ENCODE measurements at places on chromosomes 2 and 18. TPM values are rescaled to one million over a fixed set of nuclear protein-coding genes. Genes with fewer than 3 reads are reported as not detected.

GRCh38 chr2:60530660-60531281 lies 22.7 kb downstream of the BCL11A start:
- DNase-seq = no peak

DNA sequence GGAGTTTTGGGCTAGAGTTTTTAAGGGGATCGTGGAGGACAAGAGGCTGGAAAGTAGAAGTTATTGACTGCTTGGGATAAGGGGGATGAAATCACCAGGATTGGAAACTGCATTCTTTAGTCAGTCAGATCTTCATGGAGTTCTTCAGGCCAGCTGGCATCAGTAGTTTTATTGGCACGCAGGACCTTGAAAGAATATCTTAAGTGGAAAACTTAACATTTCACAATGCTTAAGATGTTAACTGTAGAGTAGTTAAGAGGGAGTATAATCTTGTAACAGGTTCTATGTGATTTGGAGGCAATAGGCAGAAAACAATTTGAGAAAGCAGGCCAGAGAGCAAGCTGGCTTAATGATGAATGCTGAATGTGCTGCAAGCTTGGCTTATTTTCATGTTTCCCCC lies 300.4 kb upstream of the KCNH7 start:
- DNase-seq = no peak

- DNase-seq = peak; percentile 34
Observed at GRCh38 chr2:240255811-240256703, 115.6 kb upstream of the OTOS start.

GRCh38 chr2:204863336-204863735 lies 318.1 kb downstream of the PARD3B start:
- DNase-seq = no peak

DNA sequence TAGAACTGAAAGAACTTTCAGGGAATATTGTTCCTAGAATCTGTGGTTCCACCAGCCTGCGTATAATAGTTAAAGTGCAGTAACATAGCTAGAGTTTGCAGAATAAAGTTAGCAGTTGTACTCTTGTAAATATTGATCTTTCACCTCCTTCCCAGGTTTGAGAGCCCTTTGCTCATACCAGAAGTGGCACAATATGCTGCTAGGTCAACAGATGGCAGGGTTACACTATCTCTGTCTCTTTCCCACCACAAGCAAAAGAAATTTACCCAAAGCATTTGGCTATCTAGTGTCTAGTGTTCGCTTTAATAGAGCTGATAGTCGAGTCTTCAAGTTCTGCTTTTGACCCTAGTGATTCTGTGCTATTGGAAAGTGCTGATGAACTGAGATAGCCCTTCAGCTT lies 119.0 kb upstream of the KLHL14 start:
- no peak for DNase-seq

- DNase-seq = peak; percentile 81
Observed at GRCh38 chr2:9770308-9771100, 72.8 kb upstream of the TAF1B start.

DNA sequence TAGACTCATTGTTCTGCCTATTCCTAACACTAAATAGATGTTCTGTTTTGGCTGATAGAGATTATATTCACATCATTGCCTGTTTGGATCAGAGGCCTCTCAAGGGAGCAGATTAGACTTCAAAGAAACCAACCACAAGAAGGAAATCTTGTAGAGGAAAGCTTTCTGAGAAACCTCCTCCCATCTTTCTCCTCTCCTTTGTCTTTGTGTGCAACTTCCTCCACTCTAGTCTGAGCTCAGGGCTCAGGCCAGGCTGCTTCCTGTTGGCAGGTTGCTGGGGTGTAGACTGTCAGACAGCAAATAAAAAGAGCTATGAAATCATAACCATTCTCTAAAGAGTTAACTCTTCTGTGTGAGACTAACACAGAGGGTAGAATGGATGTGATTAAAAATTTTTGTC lies 113.0 kb downstream of the TGFA start:
- no peak for DNase-seq

GRCh38 chr2:123695426-123695825 lies 329.7 kb upstream of the CNTNAP5 start:
- no peak for DNase-seq

DNA sequence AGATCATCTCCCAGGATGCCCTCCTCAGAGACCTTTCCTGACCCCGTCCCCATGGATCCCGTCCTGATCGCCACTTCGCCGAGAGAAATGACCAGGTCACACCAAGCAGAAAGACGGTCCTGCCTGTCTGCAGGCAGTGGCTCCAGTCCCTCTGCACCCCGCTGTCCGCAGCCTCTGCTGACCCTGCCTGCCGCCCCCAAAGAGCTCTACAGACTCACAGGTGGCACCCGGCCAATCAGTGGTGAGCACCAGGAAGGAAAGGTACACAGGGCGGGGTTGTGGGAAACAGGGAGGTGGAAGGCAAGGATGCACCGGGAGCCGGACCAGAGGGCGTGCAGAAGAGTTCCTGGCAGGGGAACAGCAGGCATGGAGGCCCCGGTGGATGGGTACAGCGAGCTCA lies 94.8 kb downstream of the NDUFA10 start:
- DNase-seq = peak; percentile 76

DNA sequence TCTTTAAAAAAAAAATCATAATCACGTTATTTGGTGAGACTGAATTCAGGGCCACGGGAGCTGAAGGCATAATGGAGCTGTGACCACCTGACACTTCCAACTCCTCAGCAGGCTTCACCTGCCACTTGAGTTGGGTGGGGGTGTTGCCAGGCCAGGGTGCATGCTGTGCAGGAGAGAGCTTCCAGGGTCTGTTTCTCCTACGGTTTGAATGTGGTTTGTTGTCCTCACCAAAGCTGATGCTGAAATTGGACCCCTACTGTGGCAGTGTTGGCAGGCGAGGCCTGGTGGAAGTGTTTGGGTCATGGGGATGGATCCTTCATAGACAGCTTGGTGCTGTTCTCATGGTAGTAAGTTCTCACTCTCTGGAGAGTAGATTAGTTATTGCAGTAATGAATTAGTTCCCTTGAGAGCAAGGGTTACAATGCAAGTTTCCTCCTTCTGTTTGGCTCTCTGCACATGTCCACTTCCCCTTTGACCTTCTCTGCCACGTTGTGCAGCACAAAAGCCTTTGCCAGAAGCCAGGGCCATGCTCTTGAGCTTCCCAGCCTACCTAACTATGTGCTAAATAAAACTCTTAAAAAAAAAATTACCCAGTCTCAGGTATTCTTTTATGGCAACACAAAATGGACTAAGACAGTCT lies 38.3 kb upstream of the ANKRD44 start:
- DNase-seq = no peak

GRCh38 chr2:209517436-209517835 lies 93.6 kb downstream of the MAP2 start:
- DNase-seq = no peak

GRCh38 chr2:120206022-120206581 lies 17.1 kb downstream of the TMEM185B start:
- peak; percentile 50 for DNase-seq

DNA sequence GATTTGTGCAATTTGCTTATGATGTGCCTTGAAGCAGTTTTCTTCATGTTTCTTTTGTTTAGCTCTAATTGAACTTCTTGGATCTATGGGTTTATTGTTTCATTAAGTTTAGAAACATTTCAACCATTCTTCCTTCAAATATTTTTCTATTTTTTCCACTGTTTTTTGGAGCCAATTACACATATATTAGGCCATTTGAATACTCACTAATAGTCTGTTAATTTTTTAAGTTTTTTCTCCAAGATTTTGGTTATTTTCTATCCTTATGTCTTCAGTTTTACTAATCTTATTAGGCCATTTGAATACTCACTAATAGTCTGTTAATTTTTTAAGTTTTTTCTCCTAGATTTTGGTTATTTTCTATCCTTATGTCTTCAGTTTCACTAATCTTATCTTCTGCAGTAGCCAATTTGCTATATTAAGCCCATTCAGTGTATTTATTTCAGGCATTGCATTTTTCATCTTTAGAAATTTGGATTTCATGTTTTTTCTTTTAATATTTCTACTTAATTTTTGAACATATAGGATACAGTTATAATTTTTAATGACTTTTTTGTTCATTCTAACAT lies 9.5 kb upstream of the TMEM87B start:
- no peak for DNase-seq

- no peak for DNase-seq
Observed at GRCh38 chr2:68745006-68745405, 10.4 kb downstream of the ARHGAP25 start.

DNA sequence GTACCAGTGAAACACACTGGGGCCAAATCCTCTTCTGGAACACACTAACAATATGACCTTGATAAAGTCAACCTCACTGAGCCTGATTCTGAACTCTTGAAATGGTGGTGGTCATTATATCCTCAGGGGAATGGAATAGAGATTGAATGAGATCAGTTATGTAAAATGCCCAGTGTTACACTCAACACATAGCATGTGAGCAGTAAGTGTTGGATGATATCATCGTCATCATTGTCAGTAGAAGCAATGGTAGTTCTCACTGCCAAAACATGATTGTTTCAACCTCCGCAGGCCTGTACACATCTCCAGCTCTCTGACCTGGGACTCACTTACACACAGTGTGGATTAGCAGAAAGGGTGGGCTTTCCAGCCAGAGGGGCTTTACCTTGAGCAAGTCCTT lies 5.5 kb upstream of the ST8SIA3 start:
- no peak for DNase-seq

DNA sequence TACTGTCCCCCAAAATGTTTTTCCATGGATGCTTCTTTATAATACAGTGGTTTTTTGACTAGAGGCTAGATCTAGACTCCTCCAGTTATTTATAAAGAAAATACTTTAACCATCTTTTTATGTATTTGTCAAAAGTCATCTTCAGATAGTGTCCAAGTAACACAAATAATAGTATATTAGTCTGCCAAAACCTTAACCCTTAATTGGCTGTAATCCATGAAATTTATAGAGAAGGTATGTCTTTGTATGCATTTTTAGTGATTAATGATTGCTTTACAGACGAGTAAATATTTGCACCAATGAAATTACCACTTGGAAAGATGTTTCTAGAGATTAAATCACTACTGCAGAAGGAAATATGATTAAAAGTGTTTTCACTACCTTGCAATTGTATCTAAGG lies 451.8 kb upstream of the NRXN1 start:
- DNase-seq = no peak

GRCh38 chr2:102717308-102718018 lies 44.4 kb upstream of the TMEM182 start:
- DNase-seq = no peak

- DNase-seq = no peak
Observed at GRCh38 chr2:230762317-230762896, 49.8 kb downstream of the CAB39 start.

- no peak for DNase-seq
Observed at GRCh38 chr2:215621381-215621780, 185.5 kb upstream of the FN1 start.

DNA sequence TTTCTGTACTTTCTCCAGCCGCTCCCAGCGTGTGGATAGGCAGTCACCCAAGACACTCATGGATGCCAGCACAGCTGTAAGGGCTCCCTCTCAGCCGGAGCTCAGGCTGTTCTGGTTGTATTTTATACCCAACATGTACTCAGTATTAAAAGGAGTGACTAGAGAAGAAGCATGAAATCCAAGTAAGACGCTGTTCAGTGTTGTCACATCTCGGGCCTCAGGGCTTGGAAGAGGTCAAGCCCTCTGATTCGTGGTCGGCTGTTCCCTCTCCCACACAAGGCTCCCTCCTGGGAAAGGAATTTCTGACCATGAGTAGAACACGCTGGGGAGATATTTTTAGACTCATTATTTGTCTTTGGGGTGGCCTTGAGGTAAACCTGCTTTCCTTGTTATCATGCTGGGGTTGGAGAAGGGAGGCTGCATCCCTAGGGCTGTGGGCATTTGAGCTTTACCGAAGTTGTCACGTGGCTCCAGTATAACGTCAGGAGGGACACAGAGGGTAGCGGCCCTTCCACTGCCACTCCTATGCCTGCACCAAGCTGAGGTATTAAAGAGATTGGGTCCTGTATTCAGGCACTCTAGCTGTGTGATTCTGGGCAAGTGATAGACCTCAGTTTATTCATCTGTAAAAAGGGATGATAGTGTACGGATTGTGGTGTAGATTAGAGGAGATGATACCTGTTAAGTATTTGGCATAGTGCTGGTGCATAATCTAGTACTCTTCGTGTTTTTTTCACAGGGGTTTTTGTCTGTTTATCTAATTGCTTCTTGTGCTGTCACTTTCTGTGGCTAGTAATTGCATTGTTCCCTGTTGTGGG lies 34.1 kb downstream of the HK2 start:
- peak; percentile 33 for DNase-seq

DNA sequence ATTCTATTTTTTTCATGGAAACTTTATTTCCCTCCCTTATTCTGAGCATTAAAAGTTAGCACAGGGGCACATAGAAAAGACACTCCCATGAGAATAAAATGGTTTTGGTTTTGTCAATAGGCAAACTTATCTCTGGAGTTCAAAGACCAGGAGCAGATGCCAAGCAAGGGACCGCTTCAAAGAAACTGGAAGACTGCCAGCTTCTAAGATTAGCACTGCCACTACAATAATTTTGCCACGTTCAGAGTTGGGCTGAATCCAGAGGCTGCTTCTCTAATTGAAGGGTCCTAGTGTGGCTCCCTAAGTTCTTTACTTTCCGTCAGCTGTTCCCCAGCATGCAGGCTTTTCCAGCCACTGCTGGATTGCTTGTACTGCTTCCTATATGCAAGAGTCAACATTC lies 681.0 kb upstream of the GCFC2 start:
- DNase-seq = no peak

GRCh38 chr2:181594322-181594721 lies 62.6 kb downstream of the CERKL start:
- DNase-seq = no peak

DNA sequence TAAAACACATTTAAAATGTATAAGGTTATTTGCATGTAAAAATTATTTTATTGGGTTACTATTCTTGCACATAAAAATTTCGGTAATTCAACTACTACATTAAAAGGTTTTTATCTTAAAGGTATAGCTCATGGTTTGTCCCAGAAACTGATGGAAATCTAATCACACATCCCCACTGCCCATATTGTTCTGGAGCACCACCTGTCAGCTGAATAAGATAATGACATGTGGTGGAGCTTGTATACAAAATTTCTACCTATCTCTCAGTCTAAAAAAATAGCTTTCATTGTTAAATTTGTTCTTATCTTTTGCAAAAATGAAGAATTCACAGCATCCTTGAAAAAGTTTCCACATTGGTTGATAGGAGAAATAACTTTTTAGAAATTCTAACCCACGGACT lies 18.3 kb downstream of the ERBB4 start:
- no peak for DNase-seq

GRCh38 chr2:240212425-240213225 lies 72.2 kb upstream of the OTOS start:
- DNase-seq = peak; percentile 65

CD226 gene
- total RNA-seq = 0.23 TPM

FOXD4L1 gene
- total RNA-seq = 0.19 TPM

TEKT4 gene
- total RNA-seq = not detected

SPP2 gene
- total RNA-seq = not detected

OBSL1 gene
- 44.3 TPM for total RNA-seq

IL1R1 gene
- total RNA-seq = 52.1 TPM

SERPINB3 gene
- total RNA-seq = 24.8 TPM

DCDC2C gene
- total RNA-seq = not detected

CD28 gene
- 1.0 TPM for total RNA-seq

TUBB6 gene
- total RNA-seq = 223 TPM

SLC38A11 gene
- total RNA-seq = 0.52 TPM

MOGAT1 gene
- not detected for total RNA-seq

PSTPIP2 gene
- total RNA-seq = 7.5 TPM

MTCL1 gene
- 8.9 TPM for total RNA-seq
